Ureter (tissue), 1 donor: ENCODE measurements at places on chromosomes 1 and 21. TPM values are rescaled to one million over a fixed set of nuclear protein-coding genes. Genes with fewer than 3 reads are reported as not detected.

- DNase-seq, result no peak
Observed at GRCh38 chr1:172724232-172724631, 65.3 kb downstream of the FASLG start.

DNA sequence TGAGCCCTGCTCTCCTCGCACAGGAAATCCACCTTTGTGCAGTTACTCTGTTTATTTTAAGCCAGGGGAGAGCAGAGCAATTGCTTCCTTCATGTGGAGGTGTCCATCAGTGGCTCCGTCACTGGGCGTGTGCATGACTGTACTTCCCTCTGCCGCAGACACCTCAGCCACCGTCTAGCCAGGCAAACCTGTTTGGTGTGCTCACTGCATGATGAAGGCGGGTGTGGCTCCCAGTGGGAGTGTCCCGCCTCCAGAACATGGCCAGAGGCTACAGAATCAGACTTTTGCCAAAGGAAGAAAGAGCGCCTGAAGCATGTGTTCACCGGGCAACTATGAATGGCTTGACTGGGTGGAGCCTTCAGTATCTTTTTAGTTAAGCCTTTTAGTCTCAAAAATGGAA lies 26.1 kb upstream of the LAMC2 start:
- peak; percentile 92 for DNase-seq

Gene CD48
- 6.0 TPM for total RNA-seq

- DNase-seq, result no peak
Observed at GRCh38 chr1:234696148-234696576, 86.2 kb upstream of the IRF2BP2 start.

Gene LDLRAP1
- total RNA-seq, result 14.4 TPM

Gene FAM167B
- 8.3 TPM for total RNA-seq

DNA sequence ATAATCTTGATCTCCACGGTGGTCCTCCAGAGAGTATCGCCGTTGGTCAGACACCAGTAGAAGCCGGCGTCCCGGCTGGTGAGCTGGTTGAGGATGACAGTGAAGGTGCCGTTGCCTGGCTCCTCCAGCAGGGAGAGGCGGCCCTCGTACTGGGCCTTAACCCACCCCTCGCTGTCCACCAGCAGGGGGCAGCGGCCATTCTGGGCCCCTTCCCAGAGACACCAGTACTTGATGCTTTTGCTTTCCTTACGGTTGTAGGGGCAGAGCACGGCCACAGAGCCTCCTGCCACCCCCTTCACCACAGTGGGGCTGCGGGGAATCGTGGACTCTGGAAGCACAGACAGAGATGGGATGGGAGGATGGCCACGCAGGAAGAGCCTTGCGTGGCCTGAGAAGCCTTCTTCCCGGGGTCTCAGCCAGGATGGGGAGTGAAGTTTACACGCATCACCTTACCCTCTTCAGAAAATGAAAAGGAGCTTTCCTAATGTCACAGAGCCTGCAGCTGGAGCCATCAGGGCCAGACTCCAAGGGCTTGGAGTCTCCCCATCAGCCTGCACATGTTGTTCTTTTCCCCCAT lies 10.7 kb downstream of the PIGR start:
- DNase-seq, result no peak

DNA sequence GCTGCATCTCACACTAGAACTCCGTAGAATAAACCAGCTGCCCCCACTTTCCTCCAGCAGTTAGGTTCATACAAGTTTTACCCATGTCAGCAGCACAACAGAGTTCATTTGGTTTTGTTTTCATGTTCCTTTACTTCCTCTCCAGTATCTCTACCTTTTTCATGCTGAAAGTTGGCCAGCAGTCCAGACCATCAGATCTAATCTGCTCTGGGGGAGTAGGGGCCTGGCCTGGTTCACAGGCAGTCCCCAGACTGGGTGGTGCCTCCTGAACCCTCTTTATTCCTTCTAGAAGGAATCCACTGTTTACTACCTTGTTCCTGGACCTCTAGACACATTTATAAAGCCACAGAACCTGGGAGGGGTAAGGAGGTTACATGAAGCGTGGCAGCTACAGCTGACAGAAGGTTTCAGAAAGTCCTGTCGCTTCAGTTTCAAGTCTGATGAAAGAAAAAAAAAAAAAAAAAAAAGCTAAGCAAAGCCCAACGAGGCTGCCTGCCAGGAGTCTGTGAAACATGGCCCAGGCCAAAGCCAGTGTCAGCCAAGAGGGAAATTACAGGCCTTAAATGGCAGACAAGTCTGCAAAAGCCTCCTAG lies 184.6 kb upstream of the JUN start:
- peak; percentile 82 for DNase-seq

DNA sequence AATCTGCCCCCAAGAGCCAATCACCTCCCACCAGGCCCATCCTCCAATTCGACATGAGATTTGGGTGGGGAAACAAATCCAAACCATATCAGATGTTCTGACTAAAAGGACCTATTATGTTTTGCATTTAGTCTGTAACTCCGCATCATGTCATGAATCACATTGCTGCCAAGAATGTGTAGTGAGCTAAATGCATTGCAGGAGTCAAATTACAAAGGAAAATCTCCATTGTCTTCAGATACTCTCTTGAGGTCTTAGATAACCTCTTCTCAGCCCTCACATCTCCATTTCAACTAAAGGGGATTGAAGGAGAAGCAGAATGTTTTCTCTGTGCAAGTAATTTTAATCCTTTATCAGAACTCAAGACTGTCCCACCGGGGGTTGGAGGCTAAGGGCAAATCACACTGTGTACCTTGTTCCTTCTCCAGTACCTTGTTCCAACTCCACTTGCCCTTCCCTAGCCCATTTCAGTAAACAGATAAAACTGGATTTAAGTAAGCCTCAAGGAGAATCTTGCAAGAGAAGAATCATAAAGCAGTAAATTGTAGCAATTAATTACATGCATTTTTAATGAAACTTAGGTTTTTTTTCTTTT lies 34.1 kb downstream of the EXTL2 start:
- DNase-seq, result no peak

GRCh38 chr1:181088079-181089016 lies at the start of gene IER5:
Gene IER5, plus strand, starts transcription at chr1:181088700. Its CDS starts 203 bp downstream, at chr1:181088903.
- DNase-seq, result peak; percentile 98

DNA sequence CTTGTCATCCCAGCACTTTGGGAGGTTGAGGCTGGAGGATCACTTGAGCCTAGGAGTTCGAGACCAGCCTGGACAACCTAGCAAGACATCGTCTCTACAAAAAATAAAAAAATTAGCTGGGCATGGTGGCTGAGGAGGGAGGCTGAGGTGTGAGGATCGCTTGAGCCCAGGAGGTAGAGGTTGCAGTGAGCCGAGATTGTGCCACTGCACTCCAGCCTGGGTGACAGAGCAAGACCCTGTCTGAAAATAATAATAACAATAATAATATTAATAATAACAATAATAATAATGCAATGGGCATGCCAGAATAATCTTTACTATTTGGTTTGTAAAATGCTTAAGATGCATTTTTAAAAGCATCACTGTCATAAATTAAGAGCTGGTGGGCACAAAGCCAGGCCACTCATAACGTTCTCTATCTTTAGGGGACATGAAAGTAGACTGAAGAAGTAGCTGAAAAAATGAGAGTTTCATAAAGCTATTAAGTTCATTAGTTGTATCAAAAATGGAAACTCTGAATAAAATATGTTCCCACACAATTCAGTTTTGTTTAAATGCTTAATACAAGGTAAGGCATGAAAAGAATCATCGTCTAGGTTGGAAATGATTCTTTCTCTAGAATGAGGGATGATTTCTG lies 51.6 kb upstream of the ITPKB start:
- DNase-seq, result no peak

DNA sequence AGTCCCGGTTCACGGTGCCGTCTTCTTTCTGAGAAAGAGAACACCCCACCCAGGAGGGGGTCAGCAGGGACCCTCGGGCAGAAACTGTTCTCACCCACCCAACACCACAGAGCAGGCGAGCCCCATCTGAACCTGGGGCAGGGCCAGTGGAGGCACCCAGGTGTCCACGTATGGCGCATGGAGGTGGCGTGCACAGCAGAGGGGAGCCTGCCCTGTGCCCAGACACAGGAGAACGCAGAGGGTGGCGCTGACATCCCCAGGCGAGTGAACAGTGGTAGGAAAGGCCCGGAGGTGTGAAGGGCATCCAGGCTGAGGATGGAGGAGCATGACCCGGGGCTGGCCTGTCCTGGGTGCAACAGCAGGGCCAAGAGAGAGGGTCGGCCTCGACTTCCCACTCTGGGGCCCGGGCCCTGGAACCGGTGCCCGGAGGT lies 91.1 kb downstream of the STUM start:
- no peak for DNase-seq

Gene MIER1
- 48.4 TPM for total RNA-seq

DNA sequence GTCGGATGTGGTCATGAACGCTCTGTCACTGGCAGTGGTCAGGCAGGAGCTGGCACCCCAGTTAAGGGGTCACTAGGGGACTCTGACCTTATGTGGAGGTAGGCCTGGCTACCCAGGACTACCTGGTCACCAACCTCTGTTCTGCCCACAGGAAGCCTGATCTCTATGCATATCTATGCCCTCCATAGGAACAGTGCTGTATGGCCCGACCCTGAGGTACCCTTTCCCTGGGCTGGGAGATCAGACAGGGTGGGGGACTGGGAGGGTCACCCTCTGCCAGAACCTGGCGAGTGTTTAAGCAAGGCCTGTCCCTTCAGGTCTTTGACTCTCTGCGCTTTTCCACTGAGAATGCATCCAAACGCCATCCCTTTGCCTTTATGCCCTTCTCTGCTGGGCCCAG lies 19.0 kb downstream of the CYP4B1 start:
- no peak for DNase-seq
